Chondrocyte (in vitro differentiated cells): ENCODE measurements at places on chromosomes 12 and 14. TPM values are rescaled to one million over a fixed set of nuclear protein-coding genes. Genes with fewer than 3 reads are reported as not detected.

GRCh38 chr14:23148591-23149249, 29.7 kb upstream of the CEBPE start:
- no peak for DNase-seq

GRCh38 chr12:18153826-18154225, 63.8 kb upstream of the RERGL start:
- DNase-seq: no peak

DNA sequence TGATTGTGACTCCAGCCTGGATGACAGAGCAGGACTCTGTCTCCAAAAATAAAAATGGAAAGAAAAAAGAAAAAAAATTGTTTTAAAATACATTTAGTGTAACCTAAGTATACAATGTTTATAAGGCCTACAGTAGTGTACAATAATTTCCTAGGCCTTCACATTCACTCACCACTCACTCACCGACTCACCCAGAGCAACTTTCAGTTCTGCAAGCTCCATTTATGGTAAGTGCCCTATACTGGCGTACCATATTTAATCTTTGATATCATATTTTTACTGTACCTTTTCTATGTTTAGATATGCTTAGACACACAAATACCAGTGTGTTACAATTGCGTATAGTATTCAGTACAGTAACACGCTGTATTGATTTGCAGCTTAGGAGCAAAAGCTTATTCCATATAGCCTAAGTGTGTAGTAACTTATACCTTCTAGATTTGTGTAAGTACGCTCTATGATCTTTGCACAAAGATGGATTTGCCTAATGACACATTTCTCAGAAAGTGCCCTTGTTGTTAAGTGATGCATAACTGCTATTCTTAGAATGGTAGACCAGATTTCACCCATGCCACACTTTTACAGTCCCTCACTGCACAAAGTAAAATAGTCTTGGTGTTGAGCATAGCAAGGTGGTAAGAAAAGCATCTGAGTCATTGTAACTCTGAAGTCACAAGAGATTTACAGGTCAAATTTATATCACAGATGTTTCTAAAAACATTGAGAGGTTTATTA, 151.9 kb downstream of the LRRK2 start:
- no peak for DNase-seq

DNA sequence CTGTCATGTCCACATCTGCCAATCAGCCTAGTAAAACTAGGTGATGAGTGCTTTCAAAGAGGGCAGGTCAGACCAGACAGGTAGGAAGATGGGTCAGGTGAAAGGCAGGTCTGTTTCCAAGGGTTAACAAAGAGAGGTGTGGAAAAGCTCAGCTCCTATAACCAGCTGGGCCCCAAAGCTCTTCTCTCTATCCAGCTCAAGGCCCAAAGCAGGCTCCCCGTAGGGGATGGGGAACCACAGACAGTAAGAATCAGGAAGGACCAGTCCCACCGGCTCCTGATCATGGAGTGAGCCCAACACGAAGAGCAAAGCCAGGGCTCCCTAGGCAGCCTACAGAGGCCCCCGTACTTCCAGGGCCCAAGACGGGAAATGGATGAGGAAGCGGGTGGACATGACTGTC, 83.2 kb downstream of the TTC9 start:
- DNase-seq: no peak

GRCh38 chr12:51845482-51845881, 3.0 kb downstream of the FIGNL2 start:
- no peak for DNase-seq

GRCh38 chr14:65336191-65336591, 76.3 kb upstream of the FUT8 start:
- DNase-seq: no peak

DNA sequence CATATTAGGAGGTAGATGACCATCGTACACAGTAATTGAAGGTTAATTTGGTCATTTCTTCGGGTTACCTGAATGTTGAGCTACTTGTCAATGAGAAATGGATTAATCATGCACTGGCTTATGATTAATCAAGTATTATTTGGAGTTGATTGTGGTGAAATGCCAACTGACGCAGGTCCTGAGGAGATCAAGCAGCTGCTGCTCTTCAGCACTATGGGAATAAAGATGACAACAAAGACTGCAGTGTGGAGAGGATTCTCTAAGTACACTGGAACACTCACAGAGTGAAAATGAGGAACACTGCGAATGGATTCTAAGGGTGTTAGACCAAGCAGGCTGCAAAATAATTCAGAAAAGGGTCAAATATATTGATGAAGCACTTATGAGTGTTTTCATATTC, 202.8 kb upstream of the DIO2 start:
- no peak for DNase-seq

The NGB gene
- total RNA-seq: not detected in 3 replicates

DNA sequence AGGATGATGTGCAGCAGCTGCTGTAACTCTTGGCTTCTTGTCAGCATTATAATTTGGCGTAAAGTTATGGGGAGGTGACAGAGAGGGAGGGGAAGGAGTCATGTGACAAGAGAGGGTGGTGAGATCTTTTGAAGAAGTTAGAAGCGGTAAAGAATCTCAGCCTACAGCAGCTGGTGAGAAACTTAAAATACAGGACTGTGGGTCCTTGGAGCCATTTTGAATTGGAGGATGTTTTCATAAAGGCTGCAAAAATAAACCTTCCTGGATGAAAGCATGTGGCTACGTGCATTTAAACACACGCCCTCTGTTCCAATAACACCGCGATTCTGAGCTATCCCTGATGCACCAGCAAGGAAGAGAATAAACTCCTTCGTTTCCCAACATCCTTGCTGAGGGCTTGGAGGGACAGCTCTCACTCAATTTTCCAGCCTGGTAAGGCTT, 133.7 kb downstream of the TMEM30B start:
- DNase-seq: no peak

DNA sequence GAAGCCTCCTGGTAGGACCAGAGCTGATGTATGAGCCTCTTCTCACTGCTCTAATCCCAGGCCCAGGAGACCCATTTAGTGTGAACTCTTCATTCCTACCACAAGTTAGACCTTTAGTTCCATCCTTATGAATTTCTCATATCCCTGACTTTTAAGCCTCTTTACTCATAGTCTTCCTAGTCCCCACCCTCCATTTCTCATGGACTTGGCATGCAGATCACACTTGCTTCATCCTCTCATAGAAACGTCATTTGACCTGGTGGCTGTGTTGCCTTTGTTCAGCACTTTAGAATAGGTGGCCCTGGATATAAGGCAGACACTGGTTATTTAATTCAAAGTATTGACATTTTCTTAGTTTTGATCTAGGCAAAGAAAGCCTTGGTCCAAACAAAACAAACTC, 99.5 kb downstream of the SLC16A7 start:
- no peak for DNase-seq

The DBX2 gene
- total RNA-seq: not detected in 3 replicates

The AKAP6 gene
- total RNA-seq: 3.5 to 4.3 TPM (median 3.6 TPM) in 3 replicates

The MANSC4 gene
- total RNA-seq: not detected in 3 replicates

The TMEM63C gene
- 7.6 to 10.3 TPM (median 8.7 TPM) in 3 replicates for total RNA-seq

The HOXC12 gene
- not detected in 3 replicates for total RNA-seq

GRCh38 chr14:61619494-61619893, 75.8 kb upstream of the HIF1A start:
- DNase-seq: no peak

GRCh38 chr12:102735104-102735503, 181.9 kb downstream of the PAH start:
- no peak for DNase-seq

GRCh38 chr14:75274050-75274898, 4.4 kb upstream of the FOS start:
- DNase-seq: no peak

- DNase-seq: no peak
These were observed 15.1 kb downstream of the NUAK1 start for GRCh38 chr12:106123551-106124081.

The KRT71 gene
- not detected in 3 replicates for total RNA-seq

The EPYC gene
- total RNA-seq: not detected in 3 replicates

GRCh38 chr12:7125632-7126227, 3.0 kb downstream of the RBP5 start:
- no peak for DNase-seq

- DNase-seq: no peak
These were observed 7.6 kb upstream of the PFDN5 start for GRCh38 chr12:53287741-53288216.
